Midbrain (tissue), 1 donor: ENCODE measurements at places on chromosomes 13 and 19.

- DNase-seq, result no peak
Observed at GRCh38 chr19:3073159-3073563, 10.9 kb upstream of the TLE5 start.

- peak; percentile 12 for DNase-seq
Observed at GRCh38 chr13:93505104-93505952, 278.7 kb downstream of the GPC6 start.

DNA sequence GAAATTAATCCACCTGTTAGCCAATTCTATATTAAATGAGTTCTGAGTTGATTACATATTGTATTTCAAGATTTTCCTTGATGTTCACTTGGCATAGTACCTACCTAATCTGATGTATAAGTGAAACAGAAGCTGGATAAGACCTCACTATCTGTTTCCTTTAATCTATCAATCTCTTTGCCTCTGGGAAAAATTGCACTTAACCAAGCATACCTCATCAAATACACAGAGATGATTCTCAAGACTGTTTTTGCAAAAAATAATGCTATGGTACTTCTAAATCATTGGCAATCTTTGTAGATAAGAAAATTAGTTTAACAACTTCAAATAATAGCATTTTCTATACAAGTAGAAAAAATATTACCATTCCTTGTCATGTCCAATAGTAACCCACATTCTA is 55.2 kb downstream of the SERPINE3 start:
- DNase-seq, result no peak

DNA sequence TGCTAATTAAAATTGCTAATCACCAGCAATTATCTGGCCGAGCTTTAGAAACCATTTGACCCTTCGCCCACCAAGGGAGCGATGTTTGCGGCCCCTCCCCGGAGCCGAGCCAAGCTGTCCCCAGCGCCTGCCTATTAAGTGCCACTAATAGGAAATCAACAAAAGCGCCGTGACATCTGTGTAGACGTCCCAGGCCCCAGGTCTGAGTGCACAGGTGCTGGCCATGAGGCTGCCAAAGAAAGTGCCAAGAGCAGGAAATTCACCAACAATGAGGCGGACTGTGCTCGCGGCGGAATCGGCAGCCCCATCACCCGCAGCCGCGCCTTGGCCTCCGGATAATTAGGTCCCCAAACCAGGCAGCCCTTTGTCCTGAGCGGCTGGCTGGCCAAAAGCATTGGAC is 44.5 kb upstream of the SPACA7 start:
- no peak for DNase-seq

DNA sequence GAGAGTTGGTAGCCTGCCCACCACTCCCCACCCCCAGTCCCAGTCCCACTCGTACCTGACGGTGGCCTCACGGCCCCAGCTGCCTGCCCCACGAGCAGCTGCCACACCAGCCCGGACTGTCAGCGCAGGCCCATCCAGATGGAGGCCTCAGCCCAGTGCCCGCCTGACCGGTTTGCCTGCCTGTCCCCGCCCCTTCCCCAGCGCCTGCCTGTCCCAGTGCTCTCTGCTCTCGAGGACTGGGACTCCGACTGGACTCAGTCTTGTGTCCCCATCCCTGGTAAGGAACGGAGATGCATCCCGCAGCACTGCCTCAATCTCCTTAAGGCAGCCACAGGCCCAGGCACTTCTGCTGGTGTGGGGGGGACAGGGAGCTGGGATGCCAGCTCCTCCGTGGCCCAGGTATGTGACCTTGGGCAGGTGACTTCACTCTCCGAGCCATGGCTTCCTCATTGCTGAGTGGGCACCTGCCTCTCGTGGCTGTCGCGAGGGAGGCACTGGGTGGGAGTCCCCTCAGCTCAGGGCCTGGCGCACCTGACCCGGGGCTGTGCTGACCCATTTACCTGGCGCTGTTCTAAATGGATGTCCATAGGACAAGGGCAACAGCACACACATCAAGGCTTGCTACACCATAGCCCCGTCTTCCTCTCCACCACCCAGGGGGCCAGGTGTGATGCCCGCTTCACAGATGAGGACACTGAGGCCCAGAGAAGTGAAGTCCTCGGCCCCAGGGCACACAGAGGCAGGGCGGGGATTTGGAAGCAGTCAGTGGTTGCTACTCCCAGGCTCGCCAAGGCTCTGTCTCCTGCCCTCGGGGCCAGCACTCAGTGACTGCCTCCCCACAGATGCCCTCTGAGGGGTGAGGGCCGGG is at the start of gene NKPD1:
Gene NKPD1, minus strand, starts transcription at position 113 of the 868 bp plus-strand sequence. CDS start 832 bp downstream, outside the sequence.
- no peak for DNase-seq

- no peak for DNase-seq
Observed at GRCh38 chr19:47994209-47994802, at the start of gene ELSPBP1. TSS of gene ELSPBP1 (plus strand) at chr19:47994632. CDS start at chr19:48008668, 14,036 bp downstream.

- no peak for DNase-seq
Observed at GRCh38 chr13:20272104-20272503, 40.0 kb upstream of the GJB6 start.

GRCh38 chr19:29942404-29943261 is 594 bp downstream of the URI1 start:
- peak; percentile 68 for DNase-seq

GRCh38 chr19:4676955-4677731 is 7.0 kb upstream of the MYDGF start:
- DNase-seq, result no peak

DNA sequence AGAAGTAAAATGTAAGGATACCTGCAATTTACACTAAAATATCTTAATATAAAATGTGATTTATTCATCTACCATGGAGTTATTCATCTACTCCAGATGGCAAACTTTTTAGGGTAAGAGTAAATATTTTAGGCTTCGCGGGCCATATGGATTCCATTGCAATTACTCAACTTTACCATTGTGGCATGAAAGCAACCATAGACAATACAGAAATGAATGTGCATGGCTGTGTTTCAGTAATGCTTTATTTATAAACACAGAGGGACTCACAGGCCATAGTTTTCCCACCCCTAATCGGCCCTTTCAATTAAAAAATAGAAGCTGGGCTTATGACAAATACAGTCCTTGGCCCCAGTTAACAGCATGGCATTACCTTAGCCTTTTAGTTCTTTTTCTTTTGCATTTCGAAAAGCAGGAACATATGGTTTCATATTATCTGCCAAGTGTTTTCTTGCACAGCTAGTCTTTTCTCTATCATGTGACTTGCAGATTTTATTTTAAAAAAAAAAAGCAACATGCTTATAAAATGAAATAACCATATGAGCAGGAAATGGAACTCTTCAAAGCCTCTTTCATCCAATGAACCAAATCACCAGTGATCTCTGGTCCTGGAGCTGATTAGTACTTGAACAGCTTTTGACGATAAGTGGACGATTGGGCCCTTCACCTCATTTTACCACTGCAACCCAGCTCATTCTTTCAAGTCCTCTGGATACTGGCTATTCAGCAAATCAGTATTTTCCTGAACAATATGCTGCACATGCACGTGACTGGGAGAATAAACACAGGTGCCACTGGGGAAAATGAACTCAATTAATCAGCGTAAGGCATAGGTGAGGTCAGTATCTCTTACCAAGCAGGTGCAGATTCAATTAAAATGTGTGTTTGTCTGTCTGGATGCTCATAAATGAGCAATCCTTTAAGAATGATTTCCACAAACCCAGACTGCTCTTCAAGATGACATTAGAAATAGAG is 63.9 kb downstream of the LHFPL6 start:
- DNase-seq, result no peak

GRCh38 chr19:6288737-6289136 is 9.0 kb upstream of the MLLT1 start:
- no peak for DNase-seq

GRCh38 chr13:29849731-29850212 is 645 bp downstream of the UBL3 start:
- peak; percentile 82 for DNase-seq

GRCh38 chr13:111039735-111040134 is 75.4 kb upstream of the ARHGEF7 start:
- no peak for DNase-seq

- DNase-seq, result no peak
Observed at GRCh38 chr19:49923055-49924003, 5.7 kb upstream of the ATF5 start.

- no peak for DNase-seq
Observed at GRCh38 chr13:113539822-113540221, 44.7 kb upstream of the TFDP1 start.

- no peak for DNase-seq
Observed at GRCh38 chr13:113843063-113843654, 20.7 kb downstream of the GAS6 start.

GRCh38 chr19:42423462-42424344 is 3.5 kb downstream of the LIPE start:
- DNase-seq, result peak; percentile 95

DNA sequence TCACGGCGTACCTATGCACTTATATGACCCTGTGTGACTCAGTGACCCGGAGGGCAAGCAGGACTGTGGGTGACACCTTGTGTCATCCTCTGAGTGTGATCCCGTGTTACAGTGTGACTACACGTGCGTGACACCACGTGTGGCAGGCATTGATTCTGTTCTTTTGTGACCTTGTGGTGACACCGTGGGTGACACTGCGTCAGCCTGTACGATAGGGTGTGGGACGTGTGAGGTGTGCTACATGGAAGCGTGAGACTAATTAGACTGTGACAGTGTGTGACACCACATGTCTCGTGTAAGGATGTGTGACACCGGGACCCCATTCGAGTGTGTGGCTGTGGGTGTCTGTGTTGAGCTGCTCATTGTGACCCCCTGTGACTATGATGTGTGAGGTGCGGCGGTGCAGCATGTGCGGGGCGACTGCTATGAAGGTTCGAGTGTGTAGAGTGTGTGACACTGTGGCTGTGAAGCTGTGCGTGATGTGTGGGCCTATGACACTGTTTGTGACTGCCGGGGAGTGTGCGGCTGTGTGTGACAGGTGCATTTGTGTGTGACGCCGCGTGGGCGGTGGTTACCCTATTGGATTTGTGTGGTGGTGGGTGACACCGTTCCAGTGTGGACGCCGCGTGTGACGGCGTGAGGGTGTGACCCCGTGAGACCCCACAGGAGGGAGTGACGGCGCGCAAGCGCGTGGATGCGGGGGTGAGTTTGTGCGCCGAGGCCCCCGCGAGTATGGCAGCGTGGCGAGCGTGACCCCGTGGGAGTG is 399 bp upstream of the SPTBN4 start:
- DNase-seq, result peak; percentile 51

- no peak for DNase-seq
Observed at GRCh38 chr19:10520652-10521318, 3.5 kb upstream of the S1PR5 start.

- DNase-seq, result peak; percentile 61
Observed at GRCh38 chr13:33261387-33262061, 24.0 kb downstream of the STARD13 start.

- DNase-seq, result no peak
Observed at GRCh38 chr13:112069845-112070251, 2.9 kb downstream of the SOX1 start.

DNA sequence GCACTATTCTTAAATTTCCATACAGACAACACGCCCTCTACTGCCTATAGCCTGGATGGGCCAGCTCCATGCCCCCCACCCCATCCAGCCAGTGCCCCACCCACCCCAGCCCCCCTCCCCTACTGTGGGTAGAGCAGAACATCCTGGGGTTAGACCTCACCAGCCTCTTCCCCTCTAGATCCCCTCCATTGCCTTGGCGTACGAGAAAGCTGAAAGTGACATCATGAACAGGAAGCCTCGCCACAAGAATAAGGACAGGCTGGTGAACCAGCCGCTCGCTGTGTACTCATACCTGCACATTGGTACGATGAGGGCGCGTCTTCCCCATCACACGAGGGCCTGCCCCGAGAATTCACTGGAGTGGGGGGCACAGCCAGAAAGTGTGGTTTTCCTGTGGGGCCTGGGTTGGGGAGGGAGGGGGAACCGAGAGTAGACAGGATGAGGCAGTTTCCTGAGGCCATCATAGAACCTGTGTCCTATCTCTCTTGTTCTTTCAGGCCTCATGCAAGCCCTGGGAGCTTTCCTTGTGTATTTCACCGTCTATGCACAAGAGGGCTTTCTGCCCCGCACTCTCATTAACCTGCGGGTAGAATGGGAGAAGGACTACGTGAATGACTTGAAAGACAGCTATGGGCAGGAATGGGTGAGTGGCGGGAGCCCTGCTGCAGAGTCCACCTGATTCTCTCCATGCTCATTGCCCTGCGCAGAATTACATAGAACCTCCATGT is 29.1 kb downstream of the ATP12A start:
- no peak for DNase-seq

DNA sequence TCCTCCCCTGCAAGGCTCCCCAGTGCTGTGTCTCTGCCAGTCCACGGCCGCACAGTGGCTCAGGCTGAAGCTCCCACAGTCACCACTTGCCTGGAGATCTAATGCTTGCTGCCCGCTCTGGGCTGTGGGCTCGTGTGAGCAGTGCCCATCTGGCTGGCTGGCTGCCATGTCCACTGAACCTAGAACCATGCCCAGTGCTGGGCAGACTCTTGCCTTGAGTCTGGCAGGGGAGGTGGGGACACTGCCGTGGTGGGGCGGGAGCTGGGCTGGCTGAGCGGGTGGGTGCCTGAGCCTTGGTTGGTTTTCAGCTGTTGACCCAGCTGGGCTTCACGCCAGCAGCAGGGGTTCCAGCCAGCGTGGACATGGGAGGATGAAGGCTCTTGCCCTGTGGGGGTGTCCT is 52.3 kb downstream of the CRTC1 start:
- DNase-seq, result peak; percentile 44

DNA sequence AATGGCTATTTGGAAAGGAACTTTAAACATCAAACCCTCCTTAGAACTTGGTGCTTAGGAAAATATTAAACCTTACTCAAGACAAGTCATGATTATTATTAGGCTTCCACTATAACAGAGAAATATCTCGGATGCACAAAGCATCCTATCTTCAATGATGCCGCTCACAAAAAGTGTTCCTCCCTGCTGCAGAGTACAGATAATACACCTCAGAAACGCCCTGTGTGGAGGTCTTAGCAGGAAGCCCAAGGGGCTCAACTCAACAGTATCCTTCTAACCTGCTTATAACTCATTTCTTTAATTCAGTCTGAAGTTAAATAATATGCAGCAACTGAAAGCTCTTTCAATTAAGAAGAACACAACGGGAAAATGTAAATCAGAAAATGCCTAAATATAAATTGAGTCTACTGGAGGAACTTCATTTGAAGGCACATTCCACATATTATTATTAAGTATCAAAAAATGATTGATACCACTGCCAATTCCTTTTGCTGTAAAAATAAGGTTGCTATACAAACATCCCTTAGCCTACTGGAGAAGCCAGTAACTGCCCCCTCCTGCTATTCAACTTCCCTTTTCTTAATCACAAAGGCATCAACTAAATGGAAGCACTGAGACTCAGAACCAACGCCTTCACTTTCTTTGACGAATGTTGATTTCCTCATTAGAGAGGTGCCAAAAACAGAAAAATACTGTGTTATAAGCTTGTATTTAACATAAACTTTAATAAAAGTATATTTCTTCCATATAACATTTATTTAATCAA is 12.0 kb downstream of the ELF1 start:
- DNase-seq, result no peak

- DNase-seq, result peak; percentile 97
Observed at GRCh38 chr19:34676697-34677385, at the start of gene SCGB2B2. TSS of gene SCGB2B2 (minus strand) at chr19:34677159. CDS start at chr19:34594563, 82,596 bp downstream.

DNA sequence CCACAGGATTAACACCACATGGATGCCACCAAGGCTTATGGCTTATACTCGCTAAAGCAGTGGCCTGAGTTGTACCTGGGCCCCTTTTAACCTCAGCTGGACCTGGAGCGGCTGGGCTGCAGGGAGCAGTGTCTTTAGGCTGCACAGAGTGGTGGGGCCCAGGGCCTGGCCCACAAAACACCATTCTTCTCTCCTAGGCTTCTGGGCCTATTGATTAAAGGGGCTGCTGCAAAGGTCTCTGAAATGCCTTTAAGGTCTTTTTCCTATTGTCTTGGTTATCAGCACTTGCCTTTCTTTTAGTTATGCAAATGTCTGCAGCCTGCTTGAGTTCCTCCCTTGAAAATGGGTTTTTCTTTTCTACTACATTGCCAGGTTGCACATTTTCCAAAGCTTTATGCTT is 973.9 kb upstream of the PRR20A start:
- DNase-seq, result no peak
